ENCODE measurements at places on chromosomes 3 and 15.

GRCh38 chr3:47669026-47669749 is 90.5 kb upstream of the CSPG5 start:
- no peak for DNase-seq

- DNase-seq, result no peak
These were observed 156.1 kb upstream of the ANKRD28 start for GRCh38 chr3:15953841-15954240.

DNA sequence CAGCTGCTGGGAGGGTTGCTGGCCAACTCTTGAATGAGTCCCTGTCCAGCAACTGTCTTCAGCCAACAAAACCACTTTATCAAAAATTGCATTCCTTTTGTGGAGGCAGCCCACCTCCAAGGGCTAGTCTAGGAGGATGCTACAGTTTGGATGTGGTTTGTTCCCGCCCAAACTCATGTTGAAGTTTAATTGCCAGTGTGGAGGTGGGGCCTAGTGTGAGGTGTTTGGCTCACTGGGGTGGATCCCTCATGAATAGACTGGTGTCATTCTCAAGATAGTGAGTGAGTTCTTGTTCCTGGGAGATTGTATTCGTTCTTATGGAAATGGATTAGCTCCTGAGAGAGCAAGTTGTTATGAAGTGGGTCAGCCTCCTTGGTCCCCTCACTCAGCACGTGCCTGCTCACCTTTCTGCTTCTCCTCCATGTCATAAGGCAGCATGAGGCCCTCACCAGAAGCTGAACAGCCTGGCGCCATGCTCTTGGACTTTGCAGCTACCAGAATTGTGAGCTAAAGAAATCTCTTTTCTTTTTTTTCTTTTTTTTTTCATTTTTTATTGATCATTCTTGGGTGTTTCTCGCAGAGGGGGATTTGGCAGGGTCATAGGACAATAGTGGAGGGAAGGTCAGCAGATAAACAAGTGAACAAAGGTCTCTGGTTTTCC is 4.2 kb upstream of the RFC4 start:
- DNase-seq, result no peak

DNA sequence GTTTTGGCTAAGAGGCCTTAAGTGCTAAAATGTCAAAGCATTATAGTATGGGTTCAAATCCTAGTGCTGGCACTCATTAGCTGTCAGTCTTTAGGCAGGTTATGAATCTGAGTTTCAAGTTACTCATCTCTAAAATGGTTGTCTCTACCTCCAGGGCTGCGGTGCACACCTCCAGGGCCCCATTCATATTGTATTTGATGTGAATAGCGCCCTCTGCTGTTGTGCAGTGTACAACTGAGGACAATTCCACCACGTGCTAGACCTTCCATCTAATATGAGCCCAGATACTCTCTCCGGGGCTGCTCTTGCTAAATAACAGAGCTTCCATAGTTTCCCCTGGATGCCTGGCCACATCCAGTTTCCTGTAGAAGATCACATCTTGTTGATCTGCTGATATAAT is 54.3 kb downstream of the OXNAD1 start:
- no peak for DNase-seq

- DNase-seq, result no peak
These were observed 60.1 kb downstream of the ATP10A start for GRCh38 chr15:25803036-25803435.

DNA sequence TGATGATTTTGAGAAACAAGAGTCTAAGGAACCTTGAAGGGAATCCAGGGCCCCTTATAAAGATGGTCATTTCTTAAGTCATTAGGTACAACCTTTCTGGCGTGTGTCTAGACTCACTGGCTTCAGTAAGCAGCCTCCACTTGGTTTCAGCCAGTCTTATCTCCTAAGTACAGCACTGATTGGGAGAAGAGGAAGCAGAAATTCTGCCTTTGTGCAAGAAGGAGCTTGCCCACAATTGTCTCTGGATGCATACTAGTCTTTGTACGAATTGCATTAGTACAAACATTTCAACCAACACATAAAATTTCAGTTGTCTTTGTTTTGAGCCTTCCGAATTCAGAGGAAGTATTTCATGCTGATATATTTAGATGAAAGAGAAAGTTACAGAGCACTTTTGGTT is 139.4 kb downstream of the SLCO3A1 start:
- no peak for DNase-seq

GRCh38 chr3:8851703-8852102 is 82.3 kb upstream of the OXTR start:
- DNase-seq, result no peak

DNA sequence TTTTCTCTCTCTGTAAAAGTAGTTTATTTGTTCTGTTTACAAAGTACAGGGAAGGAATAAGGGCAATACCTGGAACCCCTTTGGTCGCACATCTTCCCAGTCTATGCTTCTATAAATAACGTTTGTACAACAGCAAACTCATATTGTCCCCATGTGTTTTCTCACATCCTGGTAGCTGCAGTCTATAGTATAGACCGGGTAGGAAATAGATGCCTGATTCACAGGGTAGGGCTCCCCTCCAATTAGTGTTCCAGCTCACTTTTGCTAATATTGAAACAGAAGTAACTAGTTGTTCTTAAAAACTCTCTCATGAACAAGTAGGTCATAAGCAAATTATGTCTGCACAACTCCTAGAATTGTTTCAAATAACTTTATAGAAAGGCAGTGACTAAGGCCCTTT is 17.7 kb downstream of the ATG7 start:
- DNase-seq, result no peak

DNA sequence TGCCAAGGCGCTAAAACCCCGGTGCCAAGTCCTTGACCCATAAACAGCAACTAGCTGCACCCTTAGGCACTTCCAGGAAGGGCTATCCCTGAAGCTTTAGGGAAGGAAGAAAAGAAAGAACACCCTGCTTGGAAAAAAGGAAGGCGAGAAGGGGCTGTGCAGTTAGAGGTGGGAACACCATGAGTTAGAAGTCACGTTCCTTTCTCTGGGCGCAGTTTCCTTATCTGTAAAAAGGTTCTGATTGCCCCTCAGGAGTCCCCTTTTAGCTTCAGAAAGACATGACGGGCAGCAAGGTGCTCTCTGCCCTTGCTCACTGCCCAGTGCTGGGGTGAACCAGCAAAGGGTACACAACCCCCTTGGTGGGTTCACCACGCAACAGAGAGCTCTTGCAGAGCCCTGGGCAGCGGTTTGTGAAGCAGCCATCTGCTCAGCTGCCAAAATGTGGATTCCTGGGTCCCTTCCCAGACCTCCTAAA is 798 bp downstream of the GCHFR start:
- DNase-seq, result peak; percentile 31

- peak; percentile 84 for DNase-seq
These were observed 408.9 kb upstream of the THBS1 start for GRCh38 chr15:39171944-39172368.
